ENCODE measurements at places on chromosomes 2 and 18.
A peak's percentile ranks its signal among the peaks of the same experiment; 100 is the strongest.

- DNase-seq, result peak; percentile 59
Observed at GRCh38 chr2:100242891-100243619, 79.2 kb downstream of the LONRF2 start.

DNA sequence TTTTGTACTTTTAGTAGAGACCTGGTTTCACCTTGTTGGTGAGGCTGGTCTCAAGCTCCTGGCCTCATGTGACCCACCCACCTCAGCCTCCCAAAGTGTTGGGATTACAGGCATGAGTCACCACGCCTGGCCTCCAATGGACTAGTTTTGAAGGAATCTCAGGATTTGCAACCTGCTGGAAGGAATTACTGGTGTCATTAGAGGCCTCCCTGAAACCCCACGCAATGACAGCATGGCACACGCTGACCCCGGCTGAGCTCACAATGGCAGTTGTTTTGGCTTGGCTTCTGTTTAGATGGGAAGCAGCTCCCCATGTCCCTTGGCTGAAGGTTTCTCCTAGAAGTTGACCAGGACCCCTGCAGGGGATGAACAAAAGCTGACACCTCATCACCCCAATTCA, 23.1 kb upstream of the COPS8 start:
- DNase-seq, result no peak

GRCh38 chr2:182080493-182080892, 94.8 kb downstream of the PPP1R1C start:
- DNase-seq, result no peak

- DNase-seq, result no peak
Observed at GRCh38 chr2:7037340-7038333, 120.4 kb downstream of the RNF144A start.

GRCh38 chr2:219404954-219405353, 13.2 kb upstream of the DES start:
- DNase-seq, result no peak

DNA sequence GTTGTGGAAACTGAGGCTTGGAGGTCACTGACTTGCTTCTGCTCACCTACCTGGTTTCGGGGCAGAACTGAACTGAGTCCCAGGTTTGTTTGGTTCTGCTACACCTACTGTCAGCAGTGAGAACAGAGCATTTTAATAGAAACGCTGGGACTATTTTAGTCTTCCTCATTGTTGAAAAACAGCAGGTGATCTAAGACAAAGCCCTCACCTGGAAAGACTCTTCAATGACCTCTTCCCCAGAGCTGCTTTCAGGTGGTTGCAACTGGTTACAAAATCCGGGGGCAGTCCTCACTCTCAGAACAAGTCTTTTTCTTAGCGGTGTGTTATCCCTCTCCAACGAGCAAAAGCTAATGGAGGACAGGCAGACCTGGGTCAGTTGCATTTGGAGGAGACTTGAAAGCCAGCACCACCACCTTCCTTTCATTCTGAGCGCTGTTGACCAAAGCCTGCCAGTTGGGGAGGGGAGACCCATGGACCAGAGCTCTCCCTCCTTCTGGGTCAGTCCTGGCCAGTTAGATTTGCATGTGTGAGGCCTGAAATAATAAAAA, 217.0 kb downstream of the NCK2 start:
- DNase-seq, result no peak

DNA sequence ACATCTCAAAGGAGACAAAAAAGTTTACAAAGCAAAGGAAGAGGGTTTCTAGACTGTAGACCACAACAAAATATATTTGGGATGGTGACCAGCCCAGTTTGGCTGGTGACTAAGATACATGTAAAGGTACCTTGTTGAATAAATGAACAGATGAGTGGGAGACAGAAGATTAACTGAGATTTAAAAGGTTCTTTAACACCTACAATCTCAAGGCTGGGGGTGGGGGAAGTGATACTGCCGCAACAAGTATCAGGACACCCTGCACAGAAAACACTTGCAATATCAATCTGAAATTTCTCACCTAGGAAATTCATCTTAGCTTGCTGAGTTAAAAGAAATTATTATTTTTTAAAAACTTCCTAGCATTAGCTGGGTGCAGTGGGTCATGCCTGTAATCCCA, 8.3 kb downstream of the RNF149 start:
- DNase-seq, result no peak

DNA sequence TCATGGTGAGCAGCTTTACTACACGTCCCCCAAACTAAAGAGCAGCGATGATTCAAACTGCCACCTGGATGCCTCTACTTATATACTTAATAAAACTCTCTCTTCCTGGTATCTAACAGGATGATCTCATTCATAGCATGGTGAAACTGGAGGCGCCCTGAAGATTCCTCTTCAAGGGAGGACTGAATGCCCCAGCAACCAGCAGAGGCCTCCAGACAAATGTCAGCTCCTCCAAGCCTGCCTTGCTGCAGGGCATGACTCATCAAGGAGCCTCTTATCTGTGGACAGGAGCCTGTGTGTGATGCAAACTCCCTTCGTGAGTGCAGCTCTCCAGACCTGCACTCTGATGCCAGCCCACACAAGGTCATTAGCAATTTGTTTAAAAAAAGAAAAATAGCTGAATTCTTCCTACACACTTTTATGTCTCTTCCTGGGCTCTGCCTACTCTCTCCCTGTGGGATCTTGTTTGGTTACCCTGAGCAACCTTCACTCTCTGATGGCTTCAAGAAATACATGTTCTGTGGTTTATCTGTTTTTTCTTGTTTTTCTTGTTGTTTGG, 30.2 kb downstream of the LONRF2 start:
- peak; percentile 11 for DNase-seq

DNA sequence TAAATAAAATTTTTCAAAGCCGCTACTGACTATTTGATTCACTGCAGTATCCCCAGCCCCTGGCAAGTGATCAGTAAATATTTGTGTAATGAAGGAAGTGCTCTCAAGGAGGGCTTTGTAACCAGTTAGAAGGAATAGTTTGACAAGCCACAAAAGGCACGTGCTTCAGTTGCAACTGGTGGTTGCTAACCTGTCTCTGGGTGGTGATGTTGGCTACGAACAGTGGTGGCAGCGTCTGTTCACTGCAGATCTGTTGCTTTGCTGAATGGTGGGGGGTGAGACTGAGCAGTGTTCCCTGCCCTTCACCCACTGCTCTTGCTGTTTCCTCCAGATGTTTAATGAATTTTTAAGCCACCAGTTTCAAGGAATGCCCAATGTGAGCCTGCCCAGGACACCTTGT, 73.9 kb upstream of the SIX2 start:
- DNase-seq, result no peak

DNA sequence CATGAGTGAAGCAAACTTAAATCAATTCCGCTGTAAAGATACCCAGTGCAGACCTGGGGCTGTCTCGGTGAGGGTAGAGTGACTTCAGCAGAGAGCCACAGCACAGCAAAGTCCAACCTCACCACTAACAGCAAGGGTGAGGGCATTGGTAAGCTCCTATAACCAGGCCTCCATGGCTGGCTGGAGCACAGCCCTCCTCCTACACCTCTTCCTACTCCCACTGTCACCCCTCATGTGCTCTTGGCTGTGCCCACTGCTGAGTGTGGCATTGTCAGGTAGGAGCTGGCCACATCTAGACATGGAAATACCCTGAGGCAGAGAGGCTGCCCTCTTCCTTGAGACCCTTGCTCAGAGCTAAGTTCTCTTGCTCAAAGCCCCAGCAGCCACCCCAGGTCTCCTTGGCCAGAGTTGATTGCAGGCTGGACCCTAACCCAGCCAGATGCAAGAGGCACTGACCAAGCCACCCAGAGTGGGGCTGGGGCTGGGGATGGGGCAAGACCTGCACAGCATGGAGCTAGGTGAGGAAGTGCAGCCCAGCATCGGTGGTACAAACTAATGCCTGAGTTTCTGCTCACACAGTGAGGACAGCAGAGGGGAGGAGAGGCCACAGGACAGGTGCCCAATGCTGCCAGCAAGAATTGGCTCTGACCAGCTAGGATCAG, 77.6 kb upstream of the RAB6C start:
- no peak for DNase-seq

- no peak for DNase-seq
Observed at GRCh38 chr2:195337597-195337996, 319.4 kb upstream of the SLC39A10 start.

DNA sequence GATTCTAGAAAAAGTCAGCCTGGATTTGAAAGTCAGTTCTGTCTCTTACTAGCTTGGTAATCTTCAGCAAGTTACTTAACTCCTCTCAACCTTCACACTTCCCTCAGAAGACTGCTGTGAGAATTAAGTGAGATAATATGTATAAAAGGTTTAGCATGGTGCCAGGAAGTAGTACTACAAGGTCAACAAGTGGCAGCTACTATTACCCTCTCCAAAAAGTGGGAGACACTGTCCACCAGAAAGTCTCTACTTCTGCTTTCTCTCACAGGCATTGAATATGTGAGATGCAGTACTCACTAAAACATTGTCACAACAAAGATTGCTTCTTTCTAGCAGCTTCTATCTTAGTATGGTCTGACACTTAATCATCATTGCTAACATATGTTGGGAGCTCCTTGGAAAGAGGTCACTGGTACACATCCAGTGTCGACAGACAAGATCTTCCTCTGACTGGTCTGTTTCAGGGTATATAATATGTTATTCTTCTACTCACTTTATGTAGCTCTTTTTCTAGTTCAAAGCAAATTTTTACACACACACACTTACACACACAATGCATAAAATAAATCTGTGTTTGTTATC, 47.9 kb downstream of the DOCK10 start:
- no peak for DNase-seq

DNA sequence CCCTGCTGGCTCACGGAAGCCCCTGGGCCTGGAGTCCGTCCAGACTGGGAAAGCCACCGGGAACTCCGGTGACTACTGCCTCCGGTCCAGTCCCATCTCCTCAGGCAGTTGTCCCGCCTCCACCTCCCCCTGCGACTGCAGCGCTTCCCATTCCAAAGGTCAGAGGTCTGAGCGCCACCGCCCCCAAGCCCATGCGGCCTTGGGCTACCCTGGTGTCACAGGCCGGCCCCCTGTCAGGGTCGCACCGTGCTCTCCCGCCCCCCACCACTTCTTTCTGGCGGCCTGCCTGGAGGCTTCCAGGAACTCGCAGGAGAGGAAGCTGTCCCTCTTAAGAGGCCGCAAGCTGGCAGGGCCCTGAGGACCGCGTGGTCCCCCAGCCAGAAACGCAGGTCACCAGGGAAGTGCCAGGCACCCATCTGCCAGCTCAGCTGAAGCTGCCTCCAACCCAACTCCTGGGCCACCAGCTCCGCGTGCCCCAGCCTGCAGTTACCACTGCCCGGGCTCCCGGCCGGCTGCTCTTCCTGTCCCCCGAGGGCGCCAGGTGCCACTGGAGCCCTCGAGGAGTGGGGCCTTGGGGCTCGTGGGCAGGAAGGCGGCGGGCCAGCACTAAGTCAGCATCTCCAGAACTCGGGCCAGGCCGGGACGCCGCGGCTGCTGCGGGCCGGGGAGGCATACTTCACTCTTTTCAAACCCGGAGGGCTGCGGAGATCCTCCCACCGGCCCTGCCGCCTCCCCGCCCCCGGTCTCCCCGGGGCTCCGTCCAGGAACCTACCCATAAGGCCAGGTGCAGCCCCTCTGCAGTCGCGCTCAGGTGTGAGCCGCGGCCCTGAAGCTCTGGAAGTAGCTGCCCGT, 83.3 kb upstream of the POMC start:
- no peak for DNase-seq

GRCh38 chr2:223692191-223692947, 90.2 kb upstream of the SCG2 start:
- DNase-seq, result no peak

GRCh38 chr2:42092084-42092996, 44.5 kb downstream of the PKDCC start:
- DNase-seq, result no peak

GRCh38 chr2:109268916-109269315, 139.9 kb downstream of the SH3RF3 start:
- DNase-seq, result no peak

GRCh38 chr18:69866212-69866611, 81.5 kb downstream of the CD226 start:
- no peak for DNase-seq

DNA sequence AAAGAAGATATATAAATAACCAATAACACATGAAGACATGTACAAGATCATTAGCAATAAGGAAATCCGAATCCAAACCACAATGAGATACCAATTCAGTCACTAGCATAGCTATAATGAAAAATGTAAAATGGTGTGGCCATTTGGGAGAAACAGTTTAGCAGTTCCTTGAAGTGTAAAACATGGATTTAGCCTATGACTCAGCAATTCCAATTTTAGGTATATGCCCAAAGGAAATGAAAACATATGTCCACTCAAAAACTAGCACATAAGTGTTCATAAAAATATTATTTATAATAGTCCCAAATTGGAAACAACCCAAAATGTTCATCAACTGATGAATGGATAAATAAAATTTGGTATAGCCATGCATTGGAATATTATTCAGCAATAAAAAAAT, 165.5 kb upstream of the CRIM1 start:
- DNase-seq, result no peak

- DNase-seq, result no peak
Observed at GRCh38 chr18:7358989-7359726, 128.3 kb downstream of the LRRC30 start.

- no peak for DNase-seq
Observed at GRCh38 chr2:60394463-60394862, 159.0 kb downstream of the BCL11A start.

DNA sequence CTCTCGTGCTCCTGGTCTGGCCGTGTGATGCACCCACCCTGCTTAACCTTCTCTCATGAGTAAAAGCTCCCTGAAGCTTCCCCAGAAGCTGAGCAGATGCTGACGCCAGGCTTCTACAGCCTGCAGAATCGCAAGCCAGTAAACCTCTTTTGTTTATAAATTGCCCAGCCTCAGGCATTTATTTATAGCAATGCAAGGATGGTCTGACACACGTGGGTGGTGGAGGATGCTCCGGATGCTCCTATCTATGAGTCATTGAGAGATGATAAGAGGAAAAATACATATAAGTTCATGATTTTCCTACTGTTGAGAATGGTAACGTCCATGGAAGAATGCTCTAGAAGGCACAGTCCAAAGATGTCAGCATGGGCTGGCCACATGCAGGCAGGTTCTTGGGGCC, 8.6 kb upstream of the ST6GAL2 start:
- no peak for DNase-seq

DNA sequence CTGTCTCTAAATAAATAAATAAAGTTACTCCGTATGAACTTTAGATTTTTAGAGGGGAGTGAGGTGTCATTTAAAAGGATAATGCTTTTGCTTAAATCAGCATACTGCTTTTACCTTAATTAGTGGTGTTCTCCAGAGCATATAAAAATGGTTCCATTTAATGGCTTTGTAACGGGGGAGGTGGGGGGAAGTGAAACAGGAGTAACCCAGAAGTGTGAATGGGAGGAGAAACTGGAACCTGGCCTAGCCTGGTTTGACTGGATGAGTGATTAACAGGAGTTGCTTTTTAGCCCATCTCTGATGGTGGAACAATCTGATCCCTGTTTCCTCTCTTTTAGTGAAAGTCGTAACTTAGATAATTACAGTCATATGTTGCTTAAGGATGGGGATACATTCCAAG, 1.6 kb downstream of the CNDP2 start:
- DNase-seq, result no peak

- DNase-seq, result no peak
Observed at GRCh38 chr2:216485745-216486144, 12.9 kb upstream of the RPL37A start.

GRCh38 chr18:57077786-57078552, 68.9 kb upstream of the BOD1L2 start:
- DNase-seq, result no peak

- DNase-seq, result no peak
Observed at GRCh38 chr18:49768051-49768391, 45.3 kb downstream of the ACAA2 start.
